ENCODE measurements at places on chromosomes 16 and 17. TPM values are rescaled to one million over a fixed set of nuclear protein-coding genes. Genes with fewer than 3 reads are reported as not detected.

DNA sequence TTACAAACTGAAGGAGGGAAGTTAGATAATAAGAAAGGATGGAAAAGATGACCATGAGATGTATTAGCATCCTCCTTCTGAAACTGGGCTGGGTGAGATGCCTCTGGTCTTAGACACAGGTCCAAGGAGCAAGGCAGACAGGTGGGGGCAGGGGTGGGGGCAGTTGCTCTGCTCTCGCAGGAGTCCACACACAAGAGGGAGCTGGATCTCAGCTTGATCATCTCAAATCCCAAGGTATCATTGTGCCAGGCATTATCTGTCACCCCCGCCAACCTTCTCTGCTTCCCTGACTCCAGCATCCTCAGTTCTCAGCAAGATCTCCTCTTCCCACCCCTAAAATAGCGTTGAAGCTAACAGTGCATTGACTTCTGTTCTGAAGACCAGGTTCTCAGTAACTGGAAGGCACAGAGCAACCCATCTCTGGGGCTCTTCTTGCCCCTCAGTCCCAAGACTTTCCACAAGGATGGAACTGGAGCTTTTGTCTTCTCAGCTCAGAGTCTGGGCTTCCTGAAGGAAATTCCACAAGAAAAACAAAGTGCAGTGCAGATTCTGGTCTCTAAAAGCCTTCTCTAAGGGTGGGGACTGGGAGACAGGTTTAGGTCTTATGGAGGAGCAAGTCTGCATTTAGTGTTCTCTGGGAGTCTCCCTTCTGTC lies 1.6 kb downstream of the FLOT2 start:
- DNase-seq = no peak

DNA sequence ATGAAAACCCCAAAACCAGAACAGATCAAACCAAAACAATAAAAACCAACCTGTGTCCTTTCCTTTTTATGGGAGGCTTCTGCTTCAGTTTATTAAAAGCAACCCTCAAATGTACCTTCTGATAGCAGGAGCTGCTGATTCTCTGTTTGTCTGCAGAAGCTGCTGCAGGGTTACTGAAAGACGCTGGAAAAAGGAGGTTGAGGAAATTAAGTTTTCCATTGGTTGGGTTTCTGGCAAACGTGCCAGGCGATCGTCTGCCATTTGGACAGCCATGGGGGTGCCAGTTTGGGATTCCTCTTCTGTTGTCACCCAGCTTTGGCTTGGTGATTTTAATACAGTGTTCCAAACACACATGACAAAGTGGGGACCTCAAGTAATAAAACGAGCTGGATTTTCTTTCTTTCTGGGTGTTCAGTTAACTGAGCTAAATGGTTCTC lies 185.4 kb upstream of the ZFHX3 start:
- no peak for DNase-seq

DNA sequence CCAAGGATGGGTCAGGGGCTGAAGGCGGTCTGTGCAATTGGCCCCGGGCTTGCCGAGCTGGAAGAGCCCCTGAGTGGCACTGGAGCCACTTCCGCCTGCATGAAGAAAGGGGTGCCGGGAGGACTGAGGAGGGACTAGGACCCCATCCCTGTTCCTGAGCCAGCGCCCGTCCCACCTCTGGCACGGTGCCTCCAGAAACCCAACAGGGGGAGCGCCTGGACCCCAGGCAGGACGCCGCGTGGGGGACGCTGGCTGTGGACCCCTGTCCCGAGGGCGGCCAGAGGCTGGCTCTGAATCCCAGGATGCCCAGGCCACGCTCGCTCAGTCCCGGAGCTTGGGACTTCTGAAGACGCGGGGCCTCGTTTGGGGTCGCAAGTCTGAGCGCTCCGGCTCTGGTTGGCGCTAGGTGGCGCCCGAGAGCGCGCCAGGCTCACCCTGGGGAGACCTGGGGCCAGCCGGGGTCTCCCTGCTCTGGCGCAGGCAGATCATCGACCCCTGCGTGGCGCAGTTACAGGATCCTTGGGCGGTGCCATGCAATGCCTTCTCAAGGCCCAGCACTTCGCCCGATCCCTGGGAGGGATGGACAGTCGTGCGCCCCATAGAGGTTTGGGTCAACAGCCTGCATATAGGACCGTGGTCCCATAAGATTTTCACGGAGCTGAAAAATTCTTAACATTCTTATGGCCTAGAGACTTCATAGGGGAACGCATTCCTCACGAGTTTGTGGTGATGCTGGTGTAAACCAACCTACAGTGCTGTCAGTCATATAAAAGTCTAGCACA lies 58.5 kb upstream of the CREBBP start:
- DNase-seq = no peak

DNA sequence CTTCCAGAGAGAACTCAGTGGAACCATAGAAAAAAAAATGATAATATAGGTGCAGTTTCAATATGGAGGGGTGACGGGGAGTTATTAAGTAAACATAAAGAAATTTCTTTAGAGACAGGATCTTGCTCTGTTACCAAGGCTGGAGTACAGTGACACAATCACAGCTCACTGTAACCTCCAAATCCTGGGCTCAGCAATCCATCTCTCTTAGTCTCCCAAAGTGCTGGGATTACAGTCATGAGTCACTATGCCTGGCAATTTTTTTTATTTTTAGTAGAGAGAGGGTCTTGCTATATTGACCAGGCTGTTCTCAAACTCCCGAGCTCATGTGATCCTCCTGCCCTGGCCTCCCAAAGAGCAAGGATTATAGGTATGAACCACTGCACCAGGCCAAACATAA lies 48.8 kb downstream of the NLRC5 start:
- no peak for DNase-seq

GRCh38 chr16:86096850-86097249 lies 197.9 kb downstream of the IRF8 start:
- DNase-seq = no peak

DNA sequence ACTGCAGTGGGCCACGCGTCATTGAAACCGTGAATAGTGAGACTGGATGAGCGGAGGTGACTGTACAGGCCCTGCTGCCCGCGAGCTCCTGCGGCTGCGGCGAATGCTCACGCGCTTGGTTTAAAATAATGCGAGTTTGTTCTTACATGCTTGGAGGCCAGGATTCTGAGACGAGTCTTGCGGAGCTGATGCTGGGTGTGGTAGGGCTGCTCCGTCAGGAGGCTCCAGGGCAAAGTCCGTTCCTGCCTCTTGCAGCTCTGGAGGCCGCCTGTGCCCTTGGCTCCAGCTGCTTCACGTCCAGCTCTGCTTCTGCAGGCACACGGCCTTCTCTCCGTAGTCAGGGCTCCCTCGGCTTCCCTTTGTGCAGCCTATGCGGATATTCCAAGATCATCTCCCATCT lies 9.5 kb downstream of the ACSF3 start:
- no peak for DNase-seq

DNA sequence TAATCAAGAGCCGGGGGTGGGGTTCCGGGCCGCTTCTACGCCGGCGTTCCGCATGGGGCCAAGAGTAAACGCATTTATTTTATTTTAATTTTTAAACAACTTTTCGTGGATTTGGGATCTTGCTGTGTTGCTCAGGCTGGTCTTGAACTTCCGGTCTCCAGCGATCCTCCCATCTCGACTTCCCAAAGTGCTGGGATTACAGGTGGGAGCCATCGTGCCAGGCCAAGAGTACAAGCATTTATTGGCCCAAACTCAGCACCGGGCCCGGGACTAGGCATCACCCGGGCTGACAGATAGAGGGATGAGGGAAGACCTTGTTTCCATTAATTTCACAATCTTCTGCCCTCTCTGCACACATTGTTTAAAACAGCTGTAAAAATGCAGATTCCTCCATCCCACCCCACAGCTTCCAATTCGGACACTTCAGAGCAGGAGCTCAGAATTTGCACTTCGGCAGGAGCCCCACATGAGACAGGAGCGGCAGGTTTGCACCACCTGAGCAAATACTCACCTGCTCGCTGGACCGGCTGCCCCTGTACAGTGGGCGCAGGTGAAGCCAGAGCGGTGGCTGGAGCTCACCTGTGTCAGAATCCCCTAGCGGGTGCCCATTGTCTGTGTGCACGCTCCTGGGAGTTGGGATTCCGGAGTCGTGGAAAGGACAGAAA lies 663 bp upstream of the GINS2 start:
- DNase-seq = no peak

GRCh38 chr17:15264542-15264941 lies 584 bp downstream of the PMP22 start:
- DNase-seq = no peak

DNA sequence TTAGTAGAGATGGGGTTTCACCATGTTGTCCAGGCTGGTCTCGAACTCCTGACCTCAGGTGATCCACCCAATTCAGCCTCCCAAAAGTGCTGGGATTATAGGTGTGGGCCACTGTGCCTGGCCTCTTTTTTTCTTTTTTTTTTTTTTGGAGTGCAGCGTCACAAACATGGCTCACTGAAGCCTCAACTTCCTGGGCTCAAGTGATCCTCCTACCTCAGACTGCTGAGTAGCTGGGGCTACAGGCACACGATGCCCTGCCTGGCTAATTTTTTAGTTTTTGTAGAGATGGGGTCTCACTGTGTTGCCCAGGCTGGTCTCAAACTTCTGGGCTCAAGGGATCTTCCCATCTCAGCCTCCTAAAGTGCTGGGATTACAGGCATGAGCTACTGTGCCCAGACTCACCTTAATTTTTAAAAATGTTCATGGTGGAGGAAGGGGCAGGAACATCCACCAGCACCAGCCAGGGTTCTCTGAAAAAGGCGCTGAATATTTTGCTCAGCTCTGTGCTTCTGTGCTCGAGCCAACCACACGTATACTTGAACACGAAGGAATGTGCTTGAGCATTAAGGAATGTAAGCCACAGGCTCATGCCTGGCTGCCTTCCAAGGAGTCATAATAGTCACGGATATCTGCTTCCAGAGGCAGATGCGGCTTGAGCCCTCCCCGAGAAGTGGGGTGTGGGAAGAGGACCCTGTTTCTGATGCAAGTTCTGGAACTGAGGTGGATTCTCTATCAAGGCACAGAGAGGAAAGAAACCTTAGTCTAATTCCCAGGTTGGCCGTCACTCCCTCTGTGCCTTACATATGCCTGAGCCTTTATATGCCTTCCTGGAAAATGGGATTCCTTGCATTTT lies 65.5 kb upstream of the CREBBP start:
- peak; percentile 73 for DNase-seq

- no peak for DNase-seq
Measured at GRCh38 chr16:88437367-88437964, 15.6 kb upstream of the ZFPM1 start.

Gene C16orf46
- 0.51 TPM for total RNA-seq

Gene LDHD
- total RNA-seq = 0.39 TPM

Gene VMP1
- 96.5 TPM for total RNA-seq

Gene GLYR1
- 45.7 TPM for total RNA-seq

Gene TNFRSF17
- total RNA-seq = not detected

All from dermis microvascular lymphatic vessel endothelial cell (primary cell).